ENCODE measurements at places on chromosomes 13 and 19. TPM values are rescaled to one million over a fixed set of nuclear protein-coding genes. Genes with fewer than 3 reads are reported as not detected.

The COL5A3 gene
- 3.1 TPM for total RNA-seq

The IZUMO4 gene
- total RNA-seq: not detected

The TMIGD2 gene
- not detected for total RNA-seq

The RFPL4A gene
- not detected for total RNA-seq

The SHC2 gene
- total RNA-seq: not detected

The DENND1C gene
- not detected for total RNA-seq

The RNF17 gene
- not detected for total RNA-seq

The ZNF793 gene
- total RNA-seq: not detected

The MBD3L5 gene
- not detected for total RNA-seq

The HCN2 gene
- not detected for total RNA-seq

The KLK3 gene
- not detected for total RNA-seq

The MYPOP gene
- total RNA-seq: 0.20 TPM

The DCT gene
- not detected for total RNA-seq

The FSD1 gene
- not detected for total RNA-seq

The PSPN gene
- total RNA-seq: 0.35 TPM

The MKNK2 gene
- 17.9 TPM for total RNA-seq

The CBY2 gene
- not detected for total RNA-seq

The KLK10 gene
- 1.5 TPM for total RNA-seq

The GJB6 gene
- not detected for total RNA-seq

The FCER2 gene
- not detected for total RNA-seq

The LGALS4 gene
- total RNA-seq: not detected

The FCAR gene
- total RNA-seq: 0.95 TPM

The MRPL54 gene
- 47.0 TPM for total RNA-seq

The CCL25 gene
- total RNA-seq: not detected

The NLRP8 gene
- not detected for total RNA-seq

The LRG1 gene
- not detected for total RNA-seq

The ZBTB32 gene
- not detected for total RNA-seq

The ZNF726 gene
- total RNA-seq: 4.4 TPM

The PNMA8C gene
- total RNA-seq: not detected

The PLIN4 gene
- total RNA-seq: not detected

The NDUFA11 gene
- total RNA-seq: 105 TPM

The MEGF8 gene
- total RNA-seq: 26.7 TPM

The MFSD12 gene
- total RNA-seq: 26.4 TPM

The MEF2B gene
- total RNA-seq: not detected

The MIA gene
- not detected for total RNA-seq

The DAND5 gene
- 1.2 TPM for total RNA-seq

The LYPD5 gene
- not detected for total RNA-seq

The CRB3 gene
- total RNA-seq: not detected

The PSG6 gene
- not detected for total RNA-seq
